ENCODE measurements at places on chromosomes 12 and 14. TPM values are rescaled to one million over a fixed set of nuclear protein-coding genes. Genes with fewer than 3 reads are reported as not detected.

Gene SEC23A
- 87.0 TPM for total RNA-seq

Gene GTF2H3
- 53.4 TPM for total RNA-seq

Gene BBOF1
- 3.4 TPM for total RNA-seq

Gene ADAM21
- not detected for total RNA-seq

Gene TESPA1
- total RNA-seq, result not detected

Gene SIX6
- not detected for total RNA-seq

Gene GLIPR1L1
- total RNA-seq, result not detected

Gene E2F7
- total RNA-seq, result 8.6 TPM

Gene VDR
- 3.0 TPM for total RNA-seq

Gene TGM1
- 0.99 TPM for total RNA-seq

Gene CD27
- not detected for total RNA-seq

Gene PSMC1
- 209 TPM for total RNA-seq

Gene TMEM30B
- total RNA-seq, result 0.30 TPM

Gene FAM181A
- not detected for total RNA-seq

Gene AMN1
- 10.4 TPM for total RNA-seq

Gene SSTR1
- not detected for total RNA-seq

Gene COPZ1
- 232 TPM for total RNA-seq

Gene GCH1
- 4.2 TPM for total RNA-seq

Gene TCTN1
- total RNA-seq, result 25.0 TPM

Gene MYF6
- total RNA-seq, result not detected

Gene VAMP1
- 10.5 TPM for total RNA-seq

Gene CCDC175
- total RNA-seq, result not detected

Gene IL22
- total RNA-seq, result not detected

Gene GLT1D1
- not detected for total RNA-seq

Gene PROX2
- total RNA-seq, result not detected

Gene IRAK3
- total RNA-seq, result 1.3 TPM

Gene RASSF9
- total RNA-seq, result 1.4 TPM

Gene UNC119B
- 23.3 TPM for total RNA-seq

Gene GPN3
- 32.4 TPM for total RNA-seq

Gene CD163
- total RNA-seq, result not detected

Gene C3AR1
- not detected for total RNA-seq

Gene TROAP
- 81.1 TPM for total RNA-seq

Gene GYS2
- not detected for total RNA-seq

Gene RAB15
- total RNA-seq, result 18.6 TPM

Gene PLEK2
- total RNA-seq, result 20.6 TPM
